ENCODE measurements at places on chromosomes 6 and 20.

DNA sequence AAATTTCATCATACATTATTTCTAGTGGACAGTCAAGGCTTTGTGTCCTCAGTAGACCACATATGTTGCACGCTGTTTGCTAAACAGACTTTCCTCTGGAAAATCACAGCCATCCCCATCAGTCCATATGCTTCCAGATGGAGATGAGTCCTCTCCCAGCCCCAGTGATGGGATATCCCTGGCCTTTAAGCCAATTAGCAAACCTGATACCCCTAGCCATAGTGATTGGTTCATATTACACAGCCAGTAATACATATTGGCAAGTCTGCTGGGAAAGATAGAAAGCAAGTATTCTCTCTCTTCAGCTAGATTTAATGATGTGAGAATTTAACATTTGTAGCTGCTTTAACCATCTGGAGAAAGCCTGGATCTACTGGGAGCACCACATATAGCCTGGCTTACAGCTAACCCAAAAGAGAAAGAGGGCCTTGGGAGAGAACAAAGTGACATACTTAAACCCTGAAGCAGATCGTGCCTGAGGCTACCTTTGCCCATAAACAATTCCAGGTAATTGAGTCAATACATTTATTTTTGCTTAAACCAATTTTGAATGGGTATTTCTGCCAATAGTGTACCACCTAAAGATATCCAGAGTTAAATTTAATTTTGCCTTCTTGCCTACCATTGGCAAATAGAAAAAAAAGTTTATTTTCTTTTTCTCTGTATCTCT lies 103.5 kb upstream of the HIVEP1 start:
- DNase-seq, result no peak

GRCh38 chr6:100392423-100392822 lies 72.3 kb downstream of the SIM1 start:
- DNase-seq, result no peak

GRCh38 chr20:54056762-54057639 lies 13.4 kb downstream of the BCAS1 start:
- DNase-seq, result no peak

- no peak for DNase-seq
Measured at GRCh38 chr20:7624886-7625285, 315.4 kb downstream of the HAO1 start.

GRCh38 chr6:159931112-159931511 lies 37.8 kb upstream of the IGF2R start:
- no peak for DNase-seq

DNA sequence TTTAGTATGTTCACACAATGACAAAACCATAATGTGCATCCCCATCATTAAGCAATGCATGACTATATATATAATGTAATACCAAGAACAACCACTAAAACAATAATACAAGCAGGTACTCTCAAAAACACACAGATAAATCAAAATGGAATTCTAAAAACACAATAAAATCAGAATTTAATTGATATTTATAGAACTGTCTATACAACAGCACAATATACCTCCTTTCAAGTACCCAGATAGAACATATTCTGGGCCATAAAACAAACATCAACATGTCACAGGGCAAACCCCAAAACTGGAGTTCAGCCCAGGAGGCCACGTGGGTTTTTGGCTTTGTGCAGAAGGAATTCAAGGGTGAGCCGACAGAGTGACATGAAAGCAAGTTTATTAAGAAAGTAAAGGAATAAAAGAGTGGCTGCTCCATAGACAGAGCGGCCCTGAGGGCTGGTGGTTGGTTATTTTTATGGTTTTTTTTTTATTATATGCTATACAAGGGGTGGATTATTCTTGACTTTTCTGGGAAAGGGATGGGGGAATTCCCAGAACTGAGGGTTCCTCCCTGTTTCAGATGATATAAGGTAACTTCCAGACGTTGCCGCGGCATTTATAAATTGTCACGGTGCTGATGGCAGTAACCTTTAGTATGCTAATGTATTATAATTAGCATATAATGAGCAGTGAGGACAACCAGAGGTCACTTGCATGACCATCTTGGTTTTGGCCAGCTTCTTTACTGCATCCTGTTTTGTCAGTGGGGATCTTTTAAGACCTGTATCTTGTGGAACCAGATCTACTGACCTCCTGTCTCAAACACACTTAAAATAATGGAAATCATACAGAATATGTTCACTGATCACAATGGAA lies 5.6 kb downstream of the RAB23 start:
- DNase-seq, result no peak

DNA sequence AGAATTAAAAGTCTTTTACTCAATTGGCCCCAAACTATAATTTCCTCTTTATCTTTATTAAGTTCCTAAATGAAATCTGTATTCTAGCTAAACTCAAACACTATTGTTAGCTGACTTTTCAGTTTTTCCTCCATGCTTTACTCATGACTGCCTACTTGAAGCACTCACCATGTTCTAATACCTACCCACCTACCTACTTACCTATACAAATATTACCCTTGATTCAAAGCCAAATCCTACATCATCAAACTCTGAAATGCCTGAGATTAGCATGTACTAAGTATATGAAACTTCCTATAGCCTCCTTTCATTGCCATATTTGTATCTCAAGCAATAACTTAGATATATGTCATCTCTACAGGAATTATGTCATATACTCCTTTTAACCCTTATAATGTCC lies 259.7 kb downstream of the HDGFL1 start:
- DNase-seq, result no peak

GRCh38 chr6:2697291-2697690 lies 53.4 kb downstream of the MYLK4 start:
- no peak for DNase-seq

DNA sequence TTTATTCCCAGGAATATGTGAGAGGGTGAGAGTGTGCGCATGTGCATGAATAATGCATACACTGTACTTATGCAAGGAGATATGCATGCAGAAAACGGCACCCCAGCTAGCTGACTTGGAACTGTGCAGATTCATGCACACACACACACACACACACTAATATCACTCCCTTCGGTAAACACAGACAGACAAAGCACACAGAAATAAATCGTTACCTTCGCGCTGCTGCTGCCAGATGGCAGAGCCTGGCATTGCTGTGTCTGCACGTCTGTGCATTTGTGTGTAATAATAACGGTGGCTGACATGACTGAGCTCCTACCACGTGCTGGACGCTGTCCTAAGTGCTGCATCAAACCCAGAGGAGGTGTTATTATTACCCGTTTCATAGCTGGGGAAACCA lies 36.8 kb downstream of the PREX1 start:
- DNase-seq, result no peak

DNA sequence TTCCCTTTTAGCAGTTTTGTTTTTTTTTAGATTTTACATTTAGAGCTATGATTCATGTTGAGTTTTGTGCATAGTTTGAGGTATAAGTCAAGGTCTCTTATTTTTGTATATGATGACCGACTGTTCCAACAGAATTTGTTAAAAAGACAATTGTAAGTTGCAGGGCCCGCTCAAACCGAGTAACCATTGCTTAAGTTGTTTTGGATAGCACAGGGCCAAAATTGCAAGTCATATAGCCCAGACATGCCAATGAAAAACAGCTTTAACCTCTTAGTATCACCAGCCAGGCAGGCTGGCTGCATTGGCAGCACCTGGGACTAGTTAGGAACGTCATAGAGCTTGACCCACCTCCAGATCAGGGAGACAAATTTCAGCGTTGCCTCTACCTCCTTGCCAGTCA lies 47.3 kb downstream of the PFDN4 start:
- DNase-seq, result no peak

DNA sequence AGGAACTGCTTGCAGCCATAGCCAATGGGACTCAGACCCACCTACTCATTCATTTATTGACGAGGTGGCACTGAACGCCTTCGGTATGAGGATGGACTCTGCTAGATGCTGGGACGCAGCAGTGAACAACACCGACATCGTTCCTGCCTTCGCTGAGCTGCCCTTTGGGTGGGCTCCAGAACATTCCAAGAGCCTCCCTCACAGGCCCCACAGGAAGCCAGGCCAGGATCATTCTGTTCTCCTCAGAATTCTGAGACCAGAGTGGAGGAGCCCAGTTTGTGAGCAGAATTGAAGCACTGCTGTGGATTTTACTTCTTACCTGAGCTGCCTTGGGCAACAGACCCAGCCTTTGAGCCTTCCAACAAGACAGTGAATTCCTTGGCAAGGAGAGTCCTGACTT lies 82.1 kb downstream of the KCNB1 start:
- DNase-seq, result no peak

DNA sequence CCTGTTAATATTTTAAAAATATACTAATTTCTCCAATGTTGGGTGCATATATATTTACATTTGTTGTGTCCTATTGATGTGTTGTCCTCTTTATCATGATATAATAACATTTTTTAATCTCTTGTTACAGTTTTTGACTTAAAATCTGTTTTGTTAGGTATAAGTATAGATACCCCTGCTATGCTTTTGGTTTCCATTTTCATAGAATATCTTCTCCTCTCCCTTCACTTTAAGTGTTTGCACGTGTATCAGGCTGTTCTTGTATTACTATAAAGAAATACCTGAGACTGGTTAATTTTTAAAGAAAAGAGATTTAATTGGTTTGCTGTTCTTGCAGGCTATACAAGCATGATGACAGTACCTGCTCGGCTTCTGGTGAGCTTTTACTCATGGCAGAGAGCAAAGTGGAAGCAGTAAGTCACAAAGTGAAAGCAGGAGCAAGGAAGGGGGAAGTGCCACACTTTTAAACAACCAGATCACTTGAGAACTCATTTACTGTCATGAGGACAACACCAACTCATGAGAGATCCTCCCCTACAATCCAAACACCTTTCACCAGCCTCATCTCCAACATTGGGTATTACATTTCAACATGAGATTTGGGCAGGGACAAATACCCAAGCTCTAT lies 340.5 kb upstream of the SYNCRIP start:
- DNase-seq, result no peak

DNA sequence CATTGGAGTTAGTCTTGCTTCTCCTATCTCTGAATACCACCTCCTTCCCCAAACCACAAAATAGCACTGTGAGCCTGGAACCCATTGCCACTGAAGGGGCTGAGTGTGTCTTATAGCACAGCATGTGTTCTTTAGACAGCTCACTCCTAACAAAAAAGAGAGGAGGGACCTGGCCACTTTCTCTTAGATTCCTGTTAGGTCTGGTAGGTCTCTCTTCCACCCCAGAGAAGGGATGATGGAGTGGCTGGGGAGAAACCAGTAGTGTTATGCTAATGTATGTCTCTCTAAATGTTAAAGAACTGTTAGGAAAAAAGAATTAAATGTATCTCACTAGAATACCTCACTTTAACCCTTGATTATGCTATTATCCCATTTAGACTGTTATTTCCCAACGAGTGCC lies 340.3 kb downstream of the EPHA7 start:
- no peak for DNase-seq

DNA sequence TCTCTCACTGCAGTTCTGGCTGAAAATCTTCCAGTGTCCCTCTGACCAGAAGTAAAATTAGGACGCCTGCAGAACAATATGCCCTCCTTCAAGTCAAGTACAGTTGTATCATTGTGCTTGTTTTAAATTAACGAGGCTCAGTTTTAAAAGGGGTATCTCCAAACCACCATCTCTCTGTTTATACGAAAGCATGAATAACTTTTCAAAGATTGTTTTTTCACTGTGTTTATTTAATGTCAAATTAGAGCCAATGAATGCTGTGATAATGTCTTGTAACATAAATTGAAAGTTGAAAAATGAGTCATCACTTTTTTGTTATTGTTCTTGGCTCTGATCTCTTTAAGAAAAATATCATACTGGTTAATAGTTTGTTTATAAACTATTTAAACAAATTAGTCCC lies 230.7 kb upstream of the THEMIS start:
- no peak for DNase-seq

DNA sequence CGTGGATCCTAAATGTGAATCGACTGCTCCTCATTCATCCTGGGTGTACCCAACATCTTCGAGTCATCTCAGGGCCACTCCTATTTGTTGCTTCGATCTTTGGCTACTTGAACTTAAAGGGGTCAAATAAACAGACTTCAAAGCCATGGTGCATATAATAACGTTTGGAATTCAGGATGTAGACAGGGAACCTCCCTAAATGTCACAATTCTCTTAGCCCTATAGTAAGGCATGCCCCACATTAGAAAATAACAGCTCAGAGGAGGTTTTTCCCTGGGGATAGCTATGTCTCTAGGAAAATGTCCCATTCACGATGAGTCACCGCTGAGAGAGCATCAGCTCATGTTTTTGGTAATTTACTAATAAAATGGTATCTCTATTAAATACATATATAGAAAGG lies 54.8 kb upstream of the BMP6 start:
- no peak for DNase-seq

GRCh38 chr6:16295060-16295459 lies 56.7 kb downstream of the GMPR start:
- DNase-seq, result no peak

DNA sequence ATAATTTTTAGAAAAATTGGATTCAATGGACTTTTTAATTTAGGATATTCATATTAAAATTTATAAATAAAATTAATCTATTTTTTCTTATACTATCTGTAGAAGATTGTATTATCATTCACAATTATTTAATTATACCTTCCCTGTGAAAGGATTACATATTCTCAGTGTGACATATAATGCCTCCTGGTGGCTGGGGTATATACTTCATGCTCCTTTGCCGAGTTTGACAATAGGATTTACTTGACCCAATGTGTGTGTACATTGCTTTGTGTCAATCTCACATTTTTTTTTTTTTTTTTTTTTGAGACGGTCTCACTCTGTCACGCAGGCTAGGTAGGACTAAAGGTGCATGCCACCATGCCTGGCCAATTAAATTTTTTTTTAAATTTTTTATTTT lies 230.0 kb upstream of the CHD6 start:
- no peak for DNase-seq

DNA sequence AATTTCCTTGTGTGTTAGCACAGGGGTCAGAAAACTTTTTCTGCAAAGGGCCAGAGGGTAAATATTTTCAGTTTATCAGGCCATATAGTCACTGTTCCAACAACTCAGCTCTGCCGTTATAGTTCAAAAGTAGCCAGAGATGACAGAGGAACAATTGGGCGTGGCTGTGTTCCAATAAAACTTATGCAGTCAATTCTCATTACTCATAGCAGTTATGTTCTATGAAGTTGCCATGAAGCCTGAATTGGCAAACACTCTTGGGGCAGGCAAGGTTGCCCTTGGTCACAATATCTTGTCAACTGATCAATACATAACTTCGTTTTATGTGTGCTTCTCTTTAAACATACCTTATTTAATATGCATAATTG lies 304.2 kb downstream of the TFAP2C start:
- DNase-seq, result no peak

GRCh38 chr6:26524722-26525370 lies 13.3 kb upstream of the HMGN4 start:
- DNase-seq, result peak; percentile 46

GRCh38 chr6:166308033-166308768 lies at the start of gene PRR18:
Gene PRR18, minus strand, starts transcription at chr6:166308392. Its CDS starts 250 bp downstream, at chr6:166308142.
- no peak for DNase-seq

- DNase-seq, result no peak
Measured at GRCh38 chr6:20001286-20001685, 164.1 kb downstream of the ID4 start.

GRCh38 chr6:136225496-136225895 lies 24.6 kb downstream of the MTFR2 start:
- peak; percentile 45 for DNase-seq

GRCh38 chr6:158619922-158620801 lies 24.4 kb downstream of the DYNLT1 start:
- no peak for DNase-seq

GRCh38 chr6:3277851-3278416 lies 19.2 kb downstream of the PSMG4 start:
- no peak for DNase-seq

- peak; percentile 7 for DNase-seq
Measured at GRCh38 chr20:24768201-24768636, 180.8 kb upstream of the CST7 start.

GRCh38 chr20:43723735-43724134 lies 3.1 kb downstream of the GTSF1L start:
- no peak for DNase-seq
